ENCODE measurements at places on chromosomes 3 and 15.

DNA sequence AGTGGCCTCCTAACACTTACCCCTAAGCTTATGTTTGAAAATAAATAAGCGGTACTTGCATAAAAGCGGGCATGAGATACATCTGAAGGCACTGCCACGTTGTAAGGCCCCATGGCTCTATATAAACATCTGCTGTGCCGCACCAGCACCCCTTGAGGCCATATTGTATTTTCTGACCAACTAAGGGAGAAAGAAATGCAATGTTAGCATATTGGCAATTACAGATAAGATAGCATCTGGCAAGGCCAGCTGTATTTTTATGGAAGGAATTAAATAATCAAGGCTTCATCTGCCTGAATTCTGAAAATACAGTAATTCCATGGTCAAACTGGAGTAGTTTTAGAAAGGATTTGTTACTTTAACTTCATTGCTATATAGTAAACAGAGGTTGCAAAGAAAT, 28.7 kb downstream of the TMEM39A start:
- DNase-seq = no peak

- DNase-seq = no peak
Measured at GRCh38 chr3:184952671-184953070, 140.7 kb downstream of the VPS8 start.

DNA sequence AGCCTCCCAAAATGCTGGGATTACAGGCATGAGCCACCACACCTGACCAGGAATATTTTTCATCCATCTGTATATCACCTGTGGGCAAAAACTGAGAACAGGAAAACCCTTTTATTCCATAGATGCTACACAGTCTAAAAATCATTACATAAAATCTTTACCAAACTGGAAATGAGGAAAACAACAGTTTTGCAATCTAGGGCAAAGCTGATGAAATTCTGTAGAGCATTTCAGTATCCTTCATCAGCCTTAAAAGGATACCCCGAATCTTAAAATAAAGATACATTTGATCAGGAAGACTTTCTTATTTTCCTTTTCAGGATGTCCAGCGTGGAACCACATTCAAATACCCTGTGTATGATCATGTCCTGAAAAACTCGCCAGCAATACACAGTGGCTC, 7.1 kb downstream of the SIAH2 start:
- DNase-seq = no peak

DNA sequence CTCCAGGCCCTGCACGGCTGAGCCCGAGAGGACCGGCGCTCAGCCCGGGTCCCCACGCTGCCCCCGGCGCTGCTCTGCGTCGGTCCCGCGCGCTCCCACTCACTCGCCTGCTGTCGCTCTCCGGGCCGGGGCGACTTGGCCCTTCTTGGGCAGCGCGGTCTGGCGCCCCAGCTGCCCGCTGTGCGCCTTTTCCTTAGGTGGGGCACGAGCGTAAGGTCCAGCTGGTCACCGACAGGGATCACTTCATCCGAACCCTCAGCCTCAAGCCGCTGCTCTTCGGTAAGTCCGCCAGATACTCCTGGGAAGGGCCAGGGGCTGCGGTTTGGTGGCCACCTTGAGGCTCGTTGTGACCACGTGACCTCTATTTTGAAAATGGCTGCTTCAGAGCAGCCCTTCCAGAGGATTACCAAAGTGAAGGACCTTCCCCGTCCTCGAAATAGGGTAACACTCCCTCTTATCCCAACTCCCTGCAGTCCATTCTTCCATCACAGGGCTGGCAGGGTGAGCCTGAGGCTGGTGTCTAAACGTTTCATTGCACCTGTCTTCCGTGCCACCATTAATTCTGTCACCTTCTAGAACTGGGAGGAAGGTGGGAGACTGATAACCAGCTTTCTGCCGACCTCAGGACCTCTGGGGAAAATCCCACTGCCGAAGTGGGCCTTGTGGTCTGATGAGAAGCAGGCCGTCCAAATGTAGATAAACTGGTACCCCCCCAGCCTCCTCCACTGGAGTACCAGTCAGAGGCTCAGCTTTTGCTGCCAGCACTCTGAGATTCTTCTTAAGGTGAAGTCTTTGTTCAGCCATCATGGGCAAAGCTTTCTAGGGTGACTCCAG, 812 bp downstream of the P4HTM start:
- DNase-seq = peak; percentile 28

- no peak for DNase-seq
Measured at GRCh38 chr15:51374131-51374530, 32.7 kb downstream of the GLDN start.

DNA sequence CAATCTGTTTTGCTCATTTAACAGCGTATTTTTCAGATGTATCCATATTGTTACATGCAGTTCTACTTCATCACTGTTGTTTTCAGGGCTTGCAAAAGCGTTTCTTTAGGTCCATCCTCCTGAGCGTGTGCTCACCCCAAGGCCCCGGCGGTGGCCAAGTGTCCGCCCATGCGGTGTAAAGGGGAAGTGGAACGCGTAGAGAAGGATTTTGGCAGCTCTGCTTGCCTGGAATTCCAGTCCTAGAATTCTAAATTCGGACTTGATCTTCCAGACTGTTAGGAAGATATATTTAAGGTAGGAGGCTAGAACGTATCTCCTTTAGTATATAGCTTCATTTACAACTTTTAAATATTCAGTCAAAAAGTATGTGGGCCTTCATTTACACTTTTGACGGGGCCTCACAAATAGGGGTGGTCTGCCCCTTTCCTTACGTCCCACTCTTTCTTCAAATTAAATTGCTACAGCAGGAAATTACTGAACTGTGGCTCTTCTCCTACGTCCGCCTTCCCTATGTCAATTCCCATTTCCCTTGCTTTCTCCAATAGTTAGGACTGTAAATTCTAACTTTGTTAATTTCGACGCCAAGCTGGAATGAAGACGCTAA, 609 bp upstream of the TBC1D23 start:
- no peak for DNase-seq

- peak; percentile 85 for DNase-seq
Measured at GRCh38 chr3:194255252-194256039, 95.7 kb downstream of the CPN2 start.

DNA sequence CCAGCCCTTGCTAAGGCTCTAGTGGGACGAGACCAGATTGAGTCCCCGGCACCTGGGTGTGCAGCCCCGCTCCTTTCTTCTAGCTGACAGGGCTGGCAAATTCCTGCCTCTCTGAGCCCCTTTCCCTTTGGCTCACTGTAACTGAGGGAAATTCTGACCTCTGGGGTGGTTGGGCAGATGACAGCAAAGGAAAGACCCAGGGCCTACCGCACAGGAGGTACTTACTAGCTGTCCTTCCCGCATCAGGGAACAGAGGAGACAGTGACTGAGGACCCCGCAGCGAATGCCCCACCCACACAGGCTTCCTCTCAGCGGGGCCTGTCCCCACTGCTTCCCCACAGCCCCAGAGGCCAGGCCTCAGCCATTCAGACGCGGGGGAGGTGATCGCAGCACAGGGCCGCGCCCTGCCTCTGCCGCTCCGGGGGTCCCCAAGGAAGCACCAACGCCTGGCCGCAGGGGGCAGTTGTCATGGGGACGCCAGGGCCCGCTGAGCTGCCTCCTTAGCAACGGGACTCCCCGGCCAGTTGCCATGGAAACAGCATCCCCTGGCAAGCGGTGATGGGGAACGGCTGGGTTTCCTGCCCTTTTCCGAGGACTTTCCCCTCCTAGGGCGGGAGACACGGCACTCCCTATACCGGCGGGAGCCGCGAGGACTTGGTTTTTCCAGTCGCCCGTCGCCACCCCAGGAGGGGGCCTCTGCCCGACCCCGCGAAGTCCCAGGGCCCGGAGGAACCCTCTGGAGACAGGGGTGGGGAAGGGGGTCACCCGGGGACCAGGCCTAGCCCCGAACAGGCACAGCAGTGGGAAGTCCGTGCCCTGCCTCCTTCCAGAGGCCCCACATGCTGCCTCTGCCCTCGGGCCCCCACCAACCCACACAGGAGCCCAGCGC, 50.1 kb downstream of the HCN4 start:
- no peak for DNase-seq

DNA sequence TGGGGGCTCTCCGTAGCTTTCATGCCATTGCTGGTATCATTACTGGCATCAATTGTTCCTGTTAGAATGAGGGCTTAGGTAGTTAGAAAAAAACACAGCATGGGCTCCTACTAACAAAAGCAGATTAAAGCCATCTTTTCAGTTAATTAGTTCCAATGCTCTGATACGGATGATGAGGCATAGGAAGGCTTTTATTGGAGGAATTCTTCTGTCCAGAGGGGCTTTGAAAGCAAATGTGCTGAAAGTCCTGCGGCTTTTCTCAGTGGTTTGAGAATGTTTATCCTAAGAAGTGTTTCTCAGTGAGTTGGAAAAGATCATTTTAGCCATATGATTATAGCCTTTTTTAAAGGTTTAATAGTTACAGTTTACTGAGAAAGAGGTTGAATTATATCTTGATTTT, 198.5 kb downstream of the THSD4 start:
- no peak for DNase-seq

DNA sequence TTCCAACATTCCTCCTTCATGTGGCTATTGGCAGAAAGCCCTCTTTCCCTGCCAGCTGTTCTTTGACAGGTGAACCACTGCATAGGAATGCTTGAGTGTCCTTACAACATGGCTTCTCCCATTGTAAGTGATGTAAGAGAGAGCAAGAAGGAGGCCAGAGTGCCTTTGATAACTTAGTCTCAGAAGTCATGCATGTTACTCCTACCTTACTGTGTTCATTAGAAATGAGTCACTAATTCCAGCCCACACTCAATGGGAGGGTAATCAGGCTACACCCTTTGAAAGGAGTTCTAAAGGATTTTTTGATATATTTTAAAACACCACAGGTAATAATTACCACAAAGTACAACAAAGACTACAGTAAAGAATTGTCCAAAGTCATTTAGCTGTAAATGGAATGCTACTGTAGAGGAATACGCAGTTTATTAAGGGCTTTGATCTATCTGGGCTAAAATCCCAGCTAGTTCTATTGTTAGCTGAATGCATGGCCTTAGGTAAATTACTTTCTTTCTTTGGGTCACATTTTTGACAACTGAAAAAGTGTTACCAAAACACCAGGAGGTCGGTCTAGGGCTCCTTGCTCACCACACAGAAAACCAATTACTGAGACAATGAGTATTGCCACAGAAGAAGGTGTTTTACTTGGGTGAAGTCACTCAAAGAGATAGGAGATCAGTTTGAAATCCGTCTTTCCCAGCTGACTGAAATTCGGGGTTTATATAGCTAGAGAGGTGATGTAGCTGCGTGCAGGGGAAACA, 154.9 kb downstream of the GRM7 start:
- no peak for DNase-seq

DNA sequence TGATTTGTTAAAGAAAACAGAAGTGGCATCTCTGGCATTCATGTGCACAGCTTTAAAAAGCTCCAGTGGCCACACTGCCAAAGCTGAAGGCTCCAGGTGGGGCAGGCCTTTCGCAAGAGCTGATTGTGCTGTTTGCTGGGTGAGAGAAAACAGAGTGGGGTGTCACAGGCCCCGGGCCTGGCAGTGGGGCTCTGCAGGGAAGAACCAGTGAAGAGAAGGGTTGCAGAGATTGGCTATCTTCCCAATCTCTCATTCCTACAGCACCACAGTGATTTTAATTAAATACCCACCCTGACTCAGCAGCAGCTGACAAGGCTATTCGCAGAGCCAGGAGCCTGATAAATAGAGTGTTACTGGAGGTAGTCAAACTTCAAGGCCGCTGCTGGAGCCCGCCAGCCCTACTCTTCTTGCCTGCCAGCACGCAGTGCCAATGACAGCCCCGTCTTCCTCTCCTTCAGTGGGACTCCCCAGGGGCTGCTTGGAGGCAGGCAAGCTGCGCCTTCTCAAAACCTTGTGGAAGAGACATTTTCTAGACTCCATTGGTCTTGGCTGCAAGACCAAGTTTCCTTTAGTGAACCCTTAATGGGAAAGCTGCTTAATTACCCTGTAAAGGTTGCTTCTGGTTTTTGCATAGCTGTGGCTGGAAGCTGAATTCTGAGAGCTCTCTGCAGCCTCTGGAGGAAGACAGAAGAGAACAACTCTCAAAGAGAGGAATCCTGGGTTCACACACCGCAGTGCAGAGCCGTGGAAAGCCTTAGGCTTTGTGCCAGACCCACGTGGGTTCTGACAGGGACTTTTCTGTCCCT, 225.8 kb upstream of the SLCO3A1 start:
- DNase-seq = no peak

- no peak for DNase-seq
Measured at GRCh38 chr3:177470197-177470941, 273.1 kb upstream of the TBL1XR1 start.

GRCh38 chr3:189902230-189903186, 218.2 kb downstream of the P3H2 start:
- DNase-seq = no peak

DNA sequence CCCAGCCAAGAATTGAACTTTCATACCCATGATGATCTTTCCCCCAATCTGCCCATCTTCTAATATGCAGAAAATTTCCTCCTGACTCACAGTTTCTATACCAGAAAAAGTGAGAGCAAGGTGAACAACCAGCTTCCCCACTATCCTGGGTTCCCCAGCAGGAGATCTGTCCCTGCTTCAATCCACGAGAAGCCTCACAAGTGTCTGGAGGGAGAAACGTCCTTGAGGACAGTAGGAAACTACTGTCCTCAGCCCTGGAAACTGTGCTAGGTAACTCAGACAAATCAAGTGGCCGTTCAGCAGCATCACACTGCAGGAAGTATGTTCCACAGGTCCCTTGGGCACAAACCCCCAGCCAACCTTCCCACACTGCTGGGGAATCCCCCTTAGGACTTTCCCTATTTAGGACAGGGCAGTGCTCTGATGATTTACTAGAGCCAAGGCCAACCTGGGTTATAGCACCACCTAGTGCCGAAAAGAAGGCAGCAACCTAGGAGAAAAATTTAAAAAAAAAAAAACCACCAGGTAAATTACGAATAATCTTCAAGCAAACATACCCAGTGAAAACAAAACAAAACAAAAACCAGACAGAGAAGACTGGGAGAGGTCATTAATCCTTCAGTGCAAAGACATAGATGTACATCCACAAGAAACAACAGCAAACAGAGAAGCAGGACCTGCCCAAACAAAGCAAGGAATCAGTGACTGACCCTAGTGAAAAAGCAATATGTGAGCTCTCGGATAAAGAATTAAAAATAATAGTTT, 36.0 kb downstream of the MORC1 start:
- no peak for DNase-seq

GRCh38 chr3:24299806-24300626, 194.6 kb downstream of the THRB start:
- DNase-seq = no peak

GRCh38 chr3:147008886-147009285, 397.5 kb downstream of the ZIC4 start:
- no peak for DNase-seq

DNA sequence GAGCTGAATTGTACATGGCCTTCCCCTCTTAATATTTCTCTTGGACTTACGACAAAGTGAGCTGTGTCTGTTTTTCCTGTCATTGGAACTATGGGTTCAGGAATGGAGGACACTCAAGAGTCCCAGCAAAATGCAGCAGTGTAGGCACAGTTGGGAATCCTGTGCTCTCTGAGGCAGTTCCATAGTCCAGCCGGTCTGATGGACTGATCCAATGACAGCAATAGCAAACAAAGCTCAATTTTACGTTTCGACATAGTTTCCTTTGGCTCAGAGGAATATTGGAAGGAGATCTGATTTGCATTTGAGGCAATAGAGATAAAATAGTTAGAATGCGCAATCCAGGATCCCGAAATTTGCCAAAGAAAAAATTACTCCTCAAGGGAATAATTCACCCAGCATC, 276.9 kb upstream of the CNTN3 start:
- no peak for DNase-seq

Data from KG1 (cell line).